Activated T-helper 1 cell treated with anti-CD3 and anti-CD28 coated beads, Interleukin-12 subunit alpha, Interleukin-12 subunit beta, Interleukin-2, Interleukin-4 antibody, amounts not matched to agents 30 ng/mL and 10 ng/mL and 1 ng/mL, durations not matched to agents 14 hours and 24 hours and 36 hours (primary cell): ENCODE measurements at places on chromosomes 4 and X. TPM values are rescaled to one million over a fixed set of nuclear protein-coding genes. Genes with fewer than 3 reads are reported as not detected.
A peak's percentile ranks its signal among the peaks of the same experiment; 100 is the strongest.

Gene RELL1
- 21.0 and 21.4 TPM in 2 replicates for total RNA-seq

Gene RAB9B
- total RNA-seq, result 0.18 and 0.37 TPM in 2 replicates

Gene IL2
- total RNA-seq, result 595 and 611 TPM in 2 replicates

Gene S100G
- total RNA-seq, result not detected in 2 replicates

DNA sequence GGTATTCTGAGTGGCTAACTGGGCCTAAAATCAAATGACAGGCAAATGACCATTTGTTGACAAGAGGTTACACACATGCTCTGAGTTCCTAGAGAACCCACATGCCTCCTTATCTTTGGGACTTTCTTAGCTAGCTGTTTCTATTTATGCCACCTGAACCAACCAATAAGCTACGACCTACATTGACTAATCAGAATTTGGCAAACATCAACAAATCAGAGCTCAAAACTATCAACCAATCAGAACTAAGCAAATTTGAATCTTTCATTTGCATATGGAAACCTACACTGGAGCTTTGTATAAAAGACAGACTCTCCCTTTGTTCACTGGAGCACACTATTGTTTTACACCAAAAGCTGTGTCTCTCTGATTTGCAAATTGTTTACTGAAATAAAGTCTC lies 192.0 kb downstream of the CXXC4 start:
- H3K4me3 ChIP-seq, result no peak overlapping the region
- DNase-seq, result no peak
- no peaks in the 10 kb centered on the region for H3K36me3 ChIP-seq

DNA sequence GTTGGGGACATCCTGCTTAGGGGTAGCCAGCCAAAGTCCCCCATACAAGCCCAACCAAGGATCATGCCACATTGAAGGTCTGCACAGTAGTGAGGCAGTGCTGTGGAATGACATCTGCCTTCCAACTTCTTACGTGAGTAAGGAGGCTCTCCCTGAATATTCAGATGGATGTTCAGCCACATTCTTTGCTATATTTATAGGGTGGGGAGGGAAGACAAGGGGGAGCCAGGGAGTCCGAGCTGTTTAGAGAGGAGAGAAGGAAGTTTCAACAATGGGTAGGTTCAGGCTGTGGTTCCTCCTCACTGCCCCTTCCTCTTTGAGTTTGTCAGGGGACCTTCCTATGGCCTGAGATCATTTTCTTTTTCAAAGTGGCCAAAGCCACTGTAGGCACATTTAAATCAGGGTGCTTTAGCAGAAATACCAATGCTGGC lies 29.8 kb downstream of the MSN start:
- H3K4me3 ChIP-seq, result peak overlapping the region; percentile 77
- no peak for DNase-seq
- peak overlapping the region; percentile 98 for H3K27ac ChIP-seq
- H3K4me1 ChIP-seq, result peaks cover 86% of the 10 kb centered on the region
- no peaks in the 10 kb centered on the region for H3K27me3 ChIP-seq

DNA sequence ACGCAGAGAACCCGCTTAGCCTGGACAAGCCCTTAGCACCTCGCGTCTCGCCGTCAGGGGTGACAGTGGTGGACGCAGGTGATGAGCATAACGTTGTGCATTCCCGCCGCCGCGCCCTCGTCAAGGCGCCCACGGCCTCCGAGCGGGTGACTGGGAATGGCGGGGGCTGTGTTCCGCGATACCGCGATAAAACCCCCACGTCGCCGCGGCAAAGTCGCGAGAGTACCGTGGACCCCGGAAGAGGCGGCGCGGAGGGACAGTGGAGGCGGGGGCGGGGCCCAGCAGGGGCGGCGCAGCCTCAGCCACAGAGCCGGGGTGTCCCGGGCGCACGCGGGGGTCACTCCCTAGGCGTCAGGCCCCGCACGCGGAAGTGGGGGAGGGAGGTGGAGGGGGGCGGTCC lies 53.8 kb downstream of the ZFYVE28 start:
- peak overlapping the region; percentile 11 for H3K4me3 ChIP-seq
- H3K36me3 ChIP-seq, result no peaks in the 10 kb centered on the region
- no peaks in the 10 kb centered on the region for H3K27me3 ChIP-seq
- peak; percentile 45 for DNase-seq
- H3K27ac ChIP-seq, result no peak overlapping the region

DNA sequence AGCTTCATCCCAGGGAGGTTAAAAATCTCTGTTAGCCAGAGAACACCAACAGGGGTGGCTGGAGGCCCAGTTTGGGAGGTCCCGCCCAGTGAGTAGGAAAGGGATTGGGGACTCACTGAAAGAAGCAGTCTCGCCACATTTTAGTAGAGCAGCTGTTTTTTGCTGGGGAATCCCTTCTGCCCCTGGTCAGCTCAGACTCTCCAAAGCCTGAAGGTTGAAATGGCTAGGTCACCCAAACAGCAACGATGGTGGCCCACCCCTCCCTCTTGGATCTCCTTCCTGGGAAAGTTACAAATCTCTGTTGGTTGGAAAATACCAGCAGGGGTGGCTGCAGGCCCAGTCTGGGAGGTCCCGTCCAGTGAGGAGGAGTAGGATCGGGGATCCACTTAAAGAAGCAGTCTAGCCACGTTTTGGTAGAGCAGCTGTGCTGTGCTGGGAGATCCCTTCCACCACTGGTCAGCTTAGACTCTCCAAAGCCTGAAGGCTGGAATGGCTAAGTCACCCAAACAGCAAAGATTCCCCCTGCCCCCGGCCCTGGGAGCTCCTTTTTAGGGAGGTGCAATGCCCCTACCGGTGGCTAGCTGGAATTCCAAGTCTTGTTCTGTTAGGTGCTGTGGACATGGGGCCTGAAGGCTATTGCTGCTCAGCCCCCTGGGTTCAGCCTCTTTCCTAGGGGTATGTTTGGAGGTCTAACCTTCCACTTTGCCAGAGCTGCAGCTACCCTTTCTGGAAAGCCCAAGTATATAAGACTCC lies 40.0 kb upstream of the TEX13A start:
- H3K27me3 ChIP-seq, result no peaks in the 10 kb centered on the region
- no peaks in the 10 kb centered on the region for H3K36me3 ChIP-seq
- no peak overlapping the region for H3K27ac ChIP-seq

- H3K36me3 ChIP-seq, result peaks cover 18% of the 10 kb centered on the region
- H3K4me1 ChIP-seq, result peaks cover 58% of the 10 kb centered on the region
- no peak for DNase-seq
- no peak overlapping the region for H3K27ac ChIP-seq
- H3K27me3 ChIP-seq, result no peaks in the 10 kb centered on the region
These were observed 14.1 kb downstream of the ACSL1 start for GRCh38 chr4:184811526-184812198.

DNA sequence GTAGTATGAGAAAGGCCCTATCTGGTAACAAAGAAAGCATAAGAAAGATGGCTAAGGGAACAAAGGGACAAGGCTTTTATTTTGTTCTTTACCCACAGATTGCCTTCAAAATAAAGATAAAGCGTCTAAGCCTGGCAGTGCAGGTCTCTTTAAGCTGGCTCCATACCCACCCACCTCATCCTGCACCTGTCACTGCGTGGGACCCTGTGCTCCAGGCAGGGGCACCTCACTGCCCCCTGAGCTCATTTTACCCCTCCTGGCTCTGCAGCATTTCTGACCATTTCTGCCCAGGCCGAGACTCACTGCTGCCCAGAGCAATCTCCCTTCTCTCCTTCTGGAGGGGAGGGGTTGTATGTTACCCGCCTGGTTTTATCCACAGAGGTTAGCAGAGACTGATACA lies 1.7 kb upstream of the CYP4V2 start:
- H3K27ac ChIP-seq, result peak overlapping the region; percentile 93
- peak overlapping the region; percentile 88 for H3K4me3 ChIP-seq
- peaks cover 2% of the 10 kb centered on the region for H3K36me3 ChIP-seq

GRCh38 chr4:113181289-113182007 lies 132.0 kb downstream of the ANK2 start:
- H3K36me3 ChIP-seq, result no peaks in the 10 kb centered on the region
- no peak for DNase-seq
- H3K27ac ChIP-seq, result no peak overlapping the region
- peaks cover 3% of the 10 kb centered on the region for H3K27me3 ChIP-seq
- H3K4me1 ChIP-seq, result no peaks in the 10 kb centered on the region

- H3K27ac ChIP-seq, result no peak overlapping the region
- H3K4me3 ChIP-seq, result no peak overlapping the region
These were observed 100.8 kb downstream of the ANXA3 start for GRCh38 chr4:78652282-78652876.

GRCh38 chrX:51860679-51861078 lies 32.7 kb upstream of the MAGED1 start:
- DNase-seq, result no peak
- H3K4me3 ChIP-seq, result no peak overlapping the region
- no peaks in the 10 kb centered on the region for H3K27me3 ChIP-seq
- peaks cover 9% of the 10 kb centered on the region for H3K36me3 ChIP-seq
- no peak overlapping the region for H3K27ac ChIP-seq

GRCh38 chr4:113858924-113859323 lies 97.4 kb upstream of the CAMK2D start:
- no peak for DNase-seq
- no peak overlapping the region for H3K4me3 ChIP-seq
- H3K27me3 ChIP-seq, result peaks cover 4% of the 10 kb centered on the region
- H3K27ac ChIP-seq, result no peak overlapping the region

DNA sequence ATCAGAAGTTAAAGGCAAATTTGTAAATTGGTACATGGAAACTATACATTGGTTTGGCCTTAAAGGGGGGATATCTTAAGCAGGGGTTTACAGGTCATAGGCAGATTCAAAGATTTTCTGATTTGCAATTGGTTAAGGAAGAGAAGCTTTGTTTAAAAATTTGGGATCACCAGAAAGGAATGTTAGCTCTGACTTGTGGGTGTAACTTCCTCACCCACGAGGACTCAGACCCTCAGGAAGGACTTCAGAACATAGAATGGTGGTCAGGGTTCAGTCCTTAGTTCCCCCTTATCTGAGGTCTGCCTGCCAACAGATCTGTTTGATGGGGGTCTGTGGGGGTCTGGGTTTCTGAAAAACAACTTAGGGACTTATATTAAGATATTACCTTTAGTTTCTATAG lies 427.4 kb upstream of the DIPK2B start:
- no peak overlapping the region for H3K27ac ChIP-seq
- DNase-seq, result no peak
- peaks cover under 1% of the 10 kb centered on the region for H3K4me1 ChIP-seq
- H3K4me3 ChIP-seq, result no peak overlapping the region

DNA sequence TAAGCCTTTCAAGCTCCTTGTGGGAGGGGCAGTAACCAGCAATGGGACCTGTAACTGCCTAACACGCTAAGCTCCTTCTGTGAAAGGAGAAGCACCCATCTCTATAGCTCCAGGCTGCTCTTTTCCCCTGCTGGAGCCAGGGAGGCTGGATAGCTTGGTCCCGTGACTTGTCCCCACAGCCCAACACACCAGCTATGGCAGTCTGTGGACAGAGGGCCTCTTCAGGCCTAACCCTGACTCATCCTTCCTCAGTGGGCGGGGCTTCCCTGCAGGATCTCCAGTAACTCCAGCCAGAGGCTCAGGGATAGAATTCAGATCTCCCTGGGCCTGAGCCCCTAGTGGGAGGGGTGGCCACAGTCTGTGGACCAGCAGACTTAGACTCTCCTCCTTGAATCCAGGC lies 1290.1 kb downstream of the PCDH7 start:
- no peak overlapping the region for H3K27ac ChIP-seq
- no peaks in the 10 kb centered on the region for H3K36me3 ChIP-seq
- no peaks in the 10 kb centered on the region for H3K4me1 ChIP-seq
- H3K27me3 ChIP-seq, result no peaks in the 10 kb centered on the region
- DNase-seq, result no peak
- H3K4me3 ChIP-seq, result no peak overlapping the region

GRCh38 chrX:19879735-19880378 lies 7.5 kb downstream of the SH3KBP1 start:
- H3K27me3 ChIP-seq, result no peaks in the 10 kb centered on the region
- no peak for DNase-seq
- no peak overlapping the region for H3K27ac ChIP-seq

DNA sequence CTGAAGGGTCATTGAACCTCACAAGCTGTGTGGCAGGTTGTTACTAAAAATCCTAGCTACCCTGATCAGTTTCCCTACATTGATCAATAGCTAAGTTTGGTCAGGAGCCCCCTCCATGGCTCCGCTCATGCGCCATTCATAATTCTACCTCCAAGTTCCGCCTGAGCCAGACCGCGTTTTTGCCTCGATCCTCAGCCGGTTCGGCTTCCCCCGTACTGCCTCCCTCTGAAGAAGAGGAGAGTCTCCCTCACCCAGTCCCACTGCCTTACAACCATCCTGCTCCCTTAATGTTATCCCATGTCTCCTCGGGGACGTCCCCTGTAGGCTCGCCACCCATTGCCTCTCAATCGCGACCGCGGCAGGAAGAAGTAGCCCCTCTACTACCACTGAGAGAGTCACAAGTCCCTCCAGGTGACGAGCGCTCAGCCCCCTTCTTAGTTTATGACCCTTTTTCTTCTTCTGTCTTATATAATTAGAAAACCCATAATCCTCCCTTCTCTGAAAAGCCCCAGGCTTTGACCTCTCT lies 158.2 kb downstream of the DEFB131A start:
- DNase-seq, result no peak
- no peaks in the 10 kb centered on the region for H3K36me3 ChIP-seq
- H3K4me1 ChIP-seq, result peaks cover 47% of the 10 kb centered on the region
- H3K4me3 ChIP-seq, result peak overlapping the region; percentile 20
- no peak overlapping the region for H3K27ac ChIP-seq

DNA sequence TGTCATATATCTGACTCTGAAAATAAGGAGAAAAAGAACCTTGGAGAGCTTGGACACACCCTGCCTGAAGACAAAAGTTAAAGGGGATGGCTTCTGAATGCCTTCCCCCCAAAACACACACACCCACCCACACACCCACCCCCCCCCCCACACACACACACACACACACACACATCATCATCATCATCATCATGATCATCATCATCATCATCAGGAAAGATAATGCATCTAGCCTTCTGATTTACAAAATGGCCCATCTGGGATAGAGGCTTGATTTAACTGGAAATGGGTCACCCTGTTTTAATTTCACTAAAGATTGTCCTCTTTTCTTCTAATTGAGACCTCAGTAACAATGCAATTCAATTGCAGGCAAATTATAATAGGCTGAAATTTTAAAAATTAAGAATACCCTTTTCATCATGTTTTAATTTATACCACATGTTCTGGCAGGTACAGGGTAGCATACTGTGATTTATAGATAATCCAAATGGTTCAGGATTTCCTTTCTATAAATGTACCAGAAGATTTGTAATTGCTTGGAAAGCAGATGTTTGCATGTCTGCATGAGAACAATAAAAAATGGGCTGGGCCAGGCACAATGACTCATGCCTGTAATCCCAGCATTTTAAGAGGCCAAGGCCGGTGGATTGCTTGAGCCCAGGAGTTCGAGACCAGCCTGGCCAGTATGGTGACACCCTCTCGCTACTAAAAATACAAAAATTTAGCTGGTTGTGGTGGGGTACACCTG lies 56.5 kb downstream of the TRIM2 start:
- no peak overlapping the region for H3K27ac ChIP-seq
- H3K27me3 ChIP-seq, result peaks cover 14% of the 10 kb centered on the region
- H3K36me3 ChIP-seq, result no peaks in the 10 kb centered on the region
- H3K4me1 ChIP-seq, result no peaks in the 10 kb centered on the region
- no peak for DNase-seq

- DNase-seq, result no peak
- no peak overlapping the region for H3K27ac ChIP-seq
- H3K4me3 ChIP-seq, result no peak overlapping the region
- H3K36me3 ChIP-seq, result no peaks in the 10 kb centered on the region
These were observed 123.6 kb downstream of the RELL1 start for GRCh38 chr4:37562592-37562991.
